Suppressor macrophage (primary cell): ENCODE measurements at places on chromosomes 3 and 15.

DNA sequence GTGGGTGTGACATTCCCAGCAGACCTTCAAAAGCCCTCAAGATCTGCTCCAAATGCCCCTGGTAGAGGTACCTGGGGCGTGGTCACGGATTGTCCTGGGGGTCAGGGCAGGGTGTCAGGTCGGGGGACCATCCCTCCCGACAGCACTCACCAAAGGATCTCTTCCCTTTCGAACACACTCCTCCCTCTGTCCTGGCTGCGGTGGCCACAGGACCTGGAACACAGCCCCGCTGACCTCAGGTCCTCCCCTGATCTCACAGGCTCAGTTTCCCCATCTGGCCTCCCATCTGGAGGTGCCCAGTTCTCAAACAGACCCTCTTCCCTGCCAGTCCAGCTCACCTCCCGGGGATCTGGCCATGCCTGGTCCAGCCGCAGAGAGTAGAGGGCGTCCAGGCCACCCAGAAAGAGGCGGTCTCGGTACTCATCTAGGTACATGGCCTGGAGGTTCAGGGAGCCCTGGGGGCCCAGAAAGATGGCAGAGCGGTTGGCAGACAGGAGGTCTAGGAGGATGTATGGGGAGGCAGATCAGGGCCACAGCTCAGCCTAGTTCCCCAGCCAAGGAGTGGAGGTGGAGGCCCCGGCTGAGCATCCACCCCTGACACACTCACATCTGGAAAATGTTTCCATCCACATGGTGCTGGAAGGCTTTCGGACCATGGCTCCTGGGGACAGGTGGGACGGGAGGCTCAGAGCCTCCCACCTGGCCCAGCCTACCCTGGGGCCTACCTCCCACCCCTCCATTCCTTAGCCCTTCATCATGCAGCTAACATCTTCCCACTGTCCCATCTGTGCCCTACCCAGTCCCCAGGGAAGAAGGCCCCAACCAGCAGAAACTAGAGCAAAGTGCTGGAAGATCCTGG, 2.3 kb downstream of the SEMA3G start:
- no peak for DNase-seq

DNA sequence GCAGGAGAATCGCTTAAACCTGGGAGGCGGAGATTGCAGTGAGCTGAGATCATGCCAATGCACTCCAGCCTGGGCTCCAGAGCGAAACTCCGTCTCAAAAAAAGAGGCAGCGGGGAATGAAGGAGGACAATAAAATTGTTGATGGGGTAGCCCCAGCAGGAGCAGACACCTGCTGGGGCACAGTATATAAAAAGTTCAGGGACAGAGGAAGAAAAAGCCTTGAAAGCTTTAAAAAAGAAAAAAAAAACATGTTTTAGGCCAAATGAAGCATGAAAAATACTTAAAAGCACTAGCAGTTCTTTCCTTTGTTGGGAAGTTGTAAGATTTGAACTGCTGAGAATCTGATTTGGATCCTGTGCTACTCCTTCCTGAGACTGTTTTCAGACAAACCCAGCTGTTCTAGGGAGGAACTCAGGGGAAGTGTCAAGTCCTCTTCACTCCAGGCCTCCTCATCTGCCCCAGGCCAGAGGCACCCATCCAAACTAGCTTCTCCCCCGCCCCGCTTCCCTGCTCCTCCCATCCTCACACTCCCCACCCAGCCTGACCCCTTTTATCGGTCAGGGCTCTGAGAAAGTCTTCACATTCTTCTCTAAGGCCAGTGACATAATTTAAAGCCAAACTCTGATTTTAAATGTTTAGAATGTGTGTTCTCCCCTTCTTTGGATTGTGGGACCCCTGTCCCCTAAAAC, 4.9 kb downstream of the IL17RD start:
- DNase-seq, result no peak

DNA sequence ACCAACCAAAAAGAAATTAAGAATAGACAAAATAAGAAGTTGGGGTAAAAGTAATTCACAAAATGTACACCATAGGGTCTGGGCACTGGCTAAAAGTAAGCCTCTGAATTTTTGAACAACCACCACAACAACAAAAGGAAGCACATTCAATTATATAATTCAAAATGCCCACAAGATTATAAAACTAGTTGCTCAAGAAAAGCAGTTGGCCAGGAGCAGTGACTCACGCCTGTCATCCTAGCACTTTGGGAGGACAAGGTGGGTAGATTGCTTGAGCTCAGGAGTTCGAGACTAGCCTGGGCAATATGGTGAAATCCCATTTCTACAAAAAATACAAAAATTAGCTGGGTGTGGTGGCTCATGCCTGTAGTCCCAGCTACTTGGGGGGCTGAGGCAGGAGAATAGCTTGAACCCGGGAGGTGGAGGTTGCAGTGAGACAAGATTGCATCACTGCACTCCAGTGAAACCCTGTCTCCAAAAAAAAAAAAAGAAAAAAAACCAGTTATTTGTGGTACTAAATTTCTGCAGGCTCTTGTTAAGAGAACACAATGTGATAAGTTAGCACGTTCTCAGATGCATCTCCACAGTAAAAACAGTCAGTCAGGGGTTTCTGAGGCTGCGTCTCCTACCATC, 6.6 kb upstream of the ATP11B start:
- no peak for DNase-seq

DNA sequence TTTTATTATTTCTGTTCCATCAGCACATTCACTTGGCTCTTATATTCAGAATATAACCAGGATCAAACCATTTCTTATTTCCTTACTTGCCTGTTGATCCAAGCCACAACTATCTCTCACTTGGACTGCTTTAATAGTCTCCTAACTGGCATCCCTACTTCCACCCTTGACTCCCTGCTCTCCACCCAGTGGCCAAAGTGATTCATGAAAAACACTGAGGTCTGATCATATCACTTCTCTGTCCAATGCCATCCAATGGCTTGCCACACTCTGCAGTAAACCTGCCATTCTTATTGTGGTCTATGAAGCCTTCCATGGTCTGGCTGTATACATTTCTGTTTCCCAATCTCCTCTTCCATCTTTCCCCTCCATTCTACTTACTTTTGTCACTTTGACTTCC, 576.1 kb downstream of the PDCD6IP start:
- no peak for DNase-seq

DNA sequence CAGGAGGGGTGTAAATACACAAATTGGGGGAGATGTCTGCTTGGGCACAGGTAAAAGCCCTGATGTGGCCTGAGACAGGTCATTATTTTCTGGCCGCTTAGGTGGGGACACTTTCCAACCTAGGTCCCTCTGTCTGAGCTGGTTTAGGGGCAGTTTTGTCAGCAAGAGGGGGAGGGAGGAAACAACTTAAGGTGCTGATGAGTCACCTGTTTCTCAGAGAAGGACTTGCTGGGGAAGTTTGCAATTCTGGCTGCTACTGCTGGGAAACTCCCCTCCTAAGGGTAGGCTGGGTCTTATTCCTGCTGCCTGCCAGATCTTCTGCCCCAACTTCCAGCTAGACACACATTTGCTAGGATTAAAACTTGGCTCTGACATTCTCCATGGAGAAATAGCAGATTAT, 4.8 kb upstream of the RHOV start:
- peak; percentile 71 for DNase-seq
